ENCODE measurements at places on chromosomes 2 and 18. TPM values are rescaled to one million over a fixed set of nuclear protein-coding genes. Genes with fewer than 3 reads are reported as not detected.

LIPG gene
- total RNA-seq, result 1.7 TPM

CHRND gene
- not detected for total RNA-seq

PSMA8 gene
- total RNA-seq, result not detected

IGFBP5 gene
- total RNA-seq, result 1,041 TPM

HOXD10 gene
- total RNA-seq, result 19.6 TPM

RPRM gene
- 2.9 TPM for total RNA-seq

IL1R1 gene
- total RNA-seq, result 79.6 TPM

All from vagina (tissue), 2 donors.